ENCODE measurements at places on chromosomes 5 and 9.

DNA sequence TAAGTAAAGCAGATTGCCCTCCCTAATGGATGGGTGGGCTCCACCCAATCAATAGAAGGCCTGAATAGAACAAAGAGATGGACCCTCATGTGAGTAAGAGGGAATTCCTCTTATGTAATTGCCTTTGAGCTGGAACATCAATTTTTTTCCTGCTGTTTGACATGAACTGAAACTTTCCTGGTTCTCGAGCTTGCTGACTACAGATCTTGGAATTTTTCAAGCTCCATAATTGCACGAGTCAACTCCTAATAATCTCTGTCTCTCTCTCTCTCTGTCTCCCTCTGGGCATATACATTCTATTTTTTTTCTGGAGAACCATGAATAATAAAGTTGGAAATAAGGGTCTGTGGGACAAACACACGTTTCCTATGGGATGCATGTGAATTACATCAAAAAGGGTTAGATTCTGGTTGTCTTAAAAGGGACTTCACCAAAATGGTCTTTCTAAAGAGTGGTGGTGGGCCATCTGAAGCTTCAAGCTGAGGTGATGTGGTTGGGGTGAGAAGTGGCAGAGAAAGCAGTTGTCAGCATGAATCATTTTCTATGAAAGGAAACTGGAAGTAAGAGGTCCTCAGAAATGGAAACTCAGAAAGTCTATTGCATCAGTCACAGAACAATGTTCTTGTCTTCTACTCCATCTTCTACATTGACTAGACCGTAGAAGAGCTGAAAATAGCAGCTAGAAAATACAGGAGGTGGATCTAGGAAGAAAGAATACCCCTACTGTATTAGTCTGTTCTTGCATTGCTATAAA lies 47.0 kb upstream of the HOMER1 start:
- DNase-seq, result no peak

- no peak for DNase-seq
These were observed 39.3 kb downstream of the EPB41L4A start for GRCh38 chr5:112379542-112380325.

DNA sequence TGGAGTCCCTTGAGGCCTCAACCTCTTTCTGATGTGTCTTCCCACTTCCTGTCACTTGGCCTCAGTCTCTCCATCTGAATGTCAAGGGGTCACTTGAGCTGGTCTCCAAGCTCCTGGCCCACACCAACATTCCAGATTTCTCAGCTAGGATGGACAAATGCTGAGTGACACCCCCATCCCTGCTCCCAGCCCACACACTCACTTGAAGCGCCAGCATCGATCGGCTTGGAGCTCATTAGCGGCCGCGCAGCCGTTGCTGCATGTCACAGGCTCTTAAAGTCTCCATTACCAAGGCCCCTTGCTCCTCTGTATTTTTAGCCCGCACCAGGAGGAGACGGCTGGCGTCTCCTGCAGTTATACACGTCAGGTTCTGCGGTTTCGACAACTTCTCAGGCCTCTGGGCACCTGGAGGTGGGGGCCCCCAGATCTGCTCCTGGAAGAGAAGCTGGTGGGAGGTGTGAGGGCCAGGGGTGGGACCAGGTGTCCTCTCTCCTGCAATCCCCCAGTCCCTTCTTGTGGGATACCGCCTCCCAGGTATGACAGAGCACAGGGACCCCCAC lies 33.4 kb upstream of the ARAP3 start:
- no peak for DNase-seq

GRCh38 chr5:79284846-79285245 lies 48.9 kb downstream of the JMY start:
- DNase-seq, result no peak

DNA sequence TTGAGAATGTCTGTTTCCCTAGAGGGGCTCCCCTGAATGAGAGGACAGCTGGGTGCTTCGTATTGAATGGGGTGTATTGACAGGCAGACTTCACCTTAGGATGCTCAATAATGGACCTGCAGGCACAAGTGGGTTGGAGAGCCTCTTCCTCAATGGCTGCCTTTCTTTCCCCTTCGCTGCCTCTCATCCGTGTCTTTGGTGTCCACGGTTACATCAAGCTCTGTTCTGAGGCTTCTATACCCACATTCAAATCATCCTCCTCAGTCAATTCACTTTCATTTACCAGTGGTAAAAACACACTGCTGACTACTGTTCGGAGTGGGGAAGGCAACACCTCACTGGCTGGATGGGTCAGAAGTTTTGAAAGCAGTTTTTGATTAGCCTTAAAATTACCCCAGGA lies 20.6 kb downstream of the LIX1 start:
- DNase-seq, result no peak

DNA sequence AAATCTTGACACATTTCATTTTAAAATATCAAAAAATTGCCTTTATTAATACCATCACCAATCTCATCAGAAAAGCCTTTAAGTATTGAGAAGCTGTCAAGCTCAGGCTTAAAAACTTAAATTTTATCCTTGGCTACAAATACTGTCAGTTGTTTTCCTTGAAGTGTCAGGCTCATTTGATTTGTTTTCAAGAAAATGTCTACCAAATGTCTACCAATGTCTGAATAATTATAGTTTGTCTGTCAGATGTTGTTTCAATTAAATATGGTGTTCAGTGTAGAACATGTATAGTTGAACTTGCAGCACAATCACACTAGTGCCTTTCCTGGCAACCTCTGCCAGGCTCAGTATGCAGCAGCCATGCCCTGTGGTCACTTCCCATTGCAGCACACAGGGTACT lies 455.2 kb upstream of the ADAMTS16 start:
- no peak for DNase-seq

DNA sequence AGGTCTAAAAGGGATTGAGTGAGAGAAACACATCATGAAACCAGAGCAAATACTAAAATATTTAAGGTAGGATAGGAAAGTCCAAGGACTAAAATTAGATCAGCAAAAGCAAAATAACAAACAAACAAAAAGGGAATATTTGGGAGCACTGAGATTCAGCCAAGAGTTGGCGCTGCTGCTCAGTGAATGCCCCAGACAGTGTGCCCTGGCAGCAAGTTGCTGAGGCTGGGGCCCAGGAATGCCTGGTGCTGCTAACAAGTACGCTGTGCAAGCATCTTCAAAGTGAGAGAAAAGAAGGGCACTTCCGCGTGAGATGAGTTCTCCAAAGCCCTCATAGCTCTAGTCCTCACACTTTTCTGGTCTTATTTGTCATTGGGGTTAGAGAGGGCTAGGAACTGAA lies 603.3 kb downstream of the EFNA5 start:
- no peak for DNase-seq

- no peak for DNase-seq
These were observed 528.7 kb upstream of the DAP start for GRCh38 chr5:11289733-11290132.

DNA sequence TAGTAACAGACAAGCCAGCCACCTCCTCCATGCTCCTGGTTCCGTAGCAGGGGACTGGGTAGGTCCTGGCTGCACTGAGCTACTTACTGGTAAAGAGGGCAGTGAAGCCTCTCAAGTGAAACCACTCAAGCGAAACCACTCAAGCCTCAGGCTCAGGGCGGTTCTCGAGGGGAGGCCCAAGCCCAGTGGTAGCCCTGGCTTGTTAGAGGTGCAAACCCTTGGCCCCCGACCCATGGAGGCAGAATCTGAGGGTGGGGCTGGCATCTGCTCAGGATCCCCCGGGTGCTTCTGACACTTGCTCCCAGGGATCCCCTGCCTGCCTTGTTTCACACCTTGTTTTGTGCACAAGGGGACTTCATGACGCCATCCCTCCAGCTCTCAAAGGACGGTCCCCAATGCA lies 76.5 kb upstream of the OLFM1 start:
- DNase-seq, result no peak

DNA sequence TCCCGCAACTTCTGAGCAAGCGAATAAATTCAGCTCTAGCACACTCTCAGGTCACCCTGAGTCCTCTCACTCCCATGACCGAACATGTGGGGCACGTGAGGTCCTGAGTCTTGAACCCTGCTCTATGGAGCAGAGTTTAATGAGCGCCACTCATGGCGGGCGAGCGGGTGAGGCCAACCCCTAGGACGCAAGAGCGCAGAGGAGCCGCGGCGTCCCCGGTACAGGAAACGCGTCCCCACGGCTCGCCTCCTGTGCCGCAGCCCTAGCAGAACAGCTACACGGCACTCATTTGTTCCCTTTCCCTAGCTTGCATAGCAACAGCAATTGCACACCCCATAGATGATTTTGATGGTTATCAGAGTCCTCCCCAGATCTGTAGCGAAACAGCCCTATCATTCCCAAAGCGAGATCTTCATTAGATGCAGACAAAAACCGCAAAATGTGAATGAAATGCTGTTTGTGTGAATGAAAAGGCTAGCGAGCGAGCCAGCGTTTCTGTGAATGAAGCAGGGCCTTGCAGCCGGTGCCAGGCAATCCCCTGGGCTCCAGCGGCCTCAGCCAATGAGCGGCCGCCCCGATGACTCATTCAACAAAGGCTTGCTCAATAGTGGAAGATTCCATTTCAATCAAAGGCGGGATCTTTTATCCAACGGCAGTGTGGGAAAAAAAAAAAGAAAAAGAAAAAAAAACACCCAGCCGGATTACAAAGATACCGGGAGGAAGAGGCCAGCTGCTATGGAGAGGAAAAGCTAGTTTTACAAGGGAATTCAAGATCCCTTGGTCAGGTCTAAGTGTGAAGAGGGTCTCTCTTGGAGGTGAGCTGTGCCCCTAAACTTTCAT lies 1.5 kb upstream of the SHC3 start:
- DNase-seq, result no peak

DNA sequence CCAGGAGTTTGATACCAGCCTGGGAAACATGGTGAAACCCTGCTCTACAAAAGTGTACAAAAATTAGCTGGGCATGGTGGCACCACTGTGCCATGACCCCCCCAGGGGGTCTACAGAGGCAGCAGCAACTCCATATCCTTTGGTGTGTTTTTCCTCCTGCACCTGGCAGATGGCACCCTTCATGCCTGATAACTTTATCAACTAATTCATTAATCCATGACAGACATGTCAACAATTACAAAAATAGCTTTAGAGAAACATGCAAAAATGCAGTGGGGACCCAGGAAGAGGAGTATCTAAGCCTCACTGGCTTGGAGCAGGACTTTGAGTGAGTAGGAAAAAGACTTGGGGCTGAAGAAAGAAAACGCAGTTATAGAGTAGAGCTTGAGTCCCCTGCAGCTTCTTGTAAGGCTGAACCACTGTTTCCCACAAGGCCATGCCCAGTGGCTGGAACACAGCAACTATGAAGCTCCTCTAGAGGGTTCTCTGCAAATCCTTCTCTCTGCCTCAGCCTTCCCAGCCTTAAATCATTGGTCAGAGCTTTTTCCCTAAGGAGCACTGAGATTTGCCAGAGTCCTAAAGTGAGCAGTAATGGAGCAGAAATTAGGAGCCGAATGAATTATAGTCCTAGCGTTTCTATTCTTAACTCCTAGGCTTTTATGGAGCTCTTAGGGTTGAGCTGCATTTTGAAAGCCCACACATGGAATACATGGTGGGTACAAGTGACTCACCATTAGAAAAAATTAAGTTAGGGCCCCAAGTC lies 25.5 kb upstream of the B4GALT1 start:
- DNase-seq, result no peak

DNA sequence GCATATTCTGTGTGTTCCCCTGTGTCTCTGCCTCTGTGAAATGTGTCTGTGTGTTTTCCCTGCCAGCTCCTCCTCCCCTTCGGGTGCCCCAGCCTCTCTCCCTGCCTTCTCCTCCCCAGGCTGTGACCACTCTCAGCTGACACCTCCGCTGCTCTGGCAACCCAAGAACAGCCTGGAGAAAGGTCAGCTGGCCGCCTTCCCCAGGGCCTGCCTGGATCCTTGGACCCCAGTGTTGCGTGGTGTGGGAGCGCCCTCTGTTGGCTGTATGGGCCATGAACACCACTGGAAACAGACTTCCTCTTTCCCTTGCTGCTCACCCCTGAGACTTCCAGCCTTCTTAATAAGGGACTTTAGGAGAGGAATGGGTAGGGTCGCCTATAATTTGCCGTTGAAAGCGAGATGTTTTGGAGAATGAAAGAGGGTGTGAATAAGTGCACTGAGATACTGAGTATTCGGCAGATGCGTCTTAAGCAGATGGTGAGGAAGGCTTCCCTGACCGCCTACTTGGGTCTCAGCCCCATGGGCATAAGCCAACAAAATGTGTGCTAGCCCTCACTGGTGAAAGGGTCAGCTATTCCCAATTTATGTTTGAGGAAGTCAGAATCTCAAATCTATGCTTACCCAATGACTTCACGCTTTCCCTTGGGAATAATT lies 114.9 kb upstream of the TRIM32 start:
- no peak for DNase-seq

DNA sequence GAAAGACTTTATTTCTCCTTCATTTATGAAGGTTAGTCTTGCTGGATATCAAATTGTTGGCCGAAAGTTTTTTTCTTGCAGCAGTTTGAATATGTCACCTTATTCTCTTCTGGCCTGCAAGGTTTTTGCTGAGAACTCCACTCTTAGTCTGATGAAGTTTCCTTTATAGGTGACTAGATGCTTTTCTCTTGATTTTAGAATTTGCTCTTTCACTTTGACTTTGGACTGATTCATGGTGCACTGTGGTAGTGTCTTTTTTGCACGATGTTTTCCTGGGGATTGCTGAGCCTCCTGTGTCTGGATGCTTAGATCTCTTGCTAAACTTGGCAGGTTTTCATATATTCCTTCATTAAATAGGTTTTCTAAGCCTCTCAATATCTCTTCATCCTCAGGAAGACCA lies 12.4 kb downstream of the AHRR start:
- no peak for DNase-seq

DNA sequence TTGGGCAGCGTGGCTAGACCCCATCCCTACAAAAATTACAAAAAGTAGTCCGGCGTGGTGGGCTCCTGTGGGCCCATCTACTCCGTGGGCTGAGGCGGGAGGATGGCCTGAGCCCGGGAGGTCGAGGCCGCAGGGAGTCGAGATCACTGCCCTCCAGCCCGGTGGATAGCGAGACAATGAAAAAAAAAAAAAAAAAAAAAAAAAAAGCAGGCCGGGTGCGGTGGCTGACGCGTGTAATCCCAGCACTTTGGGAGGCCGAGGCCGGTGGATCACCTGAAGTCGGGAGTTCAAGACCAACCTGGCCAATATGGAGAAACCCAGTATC lies 110.5 kb upstream of the LPCAT1 start:
- DNase-seq, result no peak

- DNase-seq, result no peak
These were observed 1.3 kb upstream of the CACNA1B start for GRCh38 chr9:137876269-137876668.
